ENCODE measurements at places on chromosomes 7 and 10.

DNA sequence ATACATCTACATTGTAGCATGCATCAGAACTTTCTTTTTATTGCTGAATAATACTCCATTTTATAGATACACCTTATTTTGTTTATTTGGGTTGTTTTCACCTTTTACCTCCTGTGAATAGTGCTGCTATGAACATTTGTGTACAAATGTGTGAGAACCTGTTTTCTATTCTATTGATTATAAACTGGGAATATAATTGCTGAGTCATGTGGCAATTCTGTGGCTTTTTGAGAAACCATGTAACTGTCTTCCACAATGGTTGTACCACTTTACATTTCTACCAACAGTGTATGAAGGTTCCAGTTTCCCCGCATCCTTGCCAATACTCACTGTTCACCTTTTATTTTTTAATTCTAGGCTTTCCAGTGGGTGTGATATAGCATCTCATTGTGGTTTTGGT lies 138.6 kb upstream of the MBL2 start:
- DNase-seq, result no peak

GRCh38 chr10:132321726-132322125 lies 10.3 kb upstream of the LRRC27 start:
- no peak for DNase-seq

DNA sequence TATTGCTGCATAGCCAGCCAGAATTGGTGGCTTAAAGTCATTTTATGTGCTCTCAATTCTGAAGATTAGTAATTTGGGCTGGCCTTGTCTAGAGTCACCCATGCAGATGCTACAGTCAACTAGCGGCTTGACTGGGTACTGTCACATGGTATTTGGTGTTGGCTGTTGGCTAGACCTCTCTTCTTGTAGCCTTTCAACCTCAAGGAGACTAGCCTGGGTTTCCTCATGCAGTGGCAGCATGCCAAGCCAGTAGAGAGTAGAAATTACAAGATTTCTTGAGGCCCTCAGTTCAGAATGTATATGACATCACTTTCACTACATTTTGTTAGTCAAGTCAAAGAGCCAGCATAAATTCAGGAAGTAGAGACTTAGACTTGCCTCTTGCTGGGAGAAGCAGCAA lies 3.7 kb upstream of the ZNF800 start:
- no peak for DNase-seq

DNA sequence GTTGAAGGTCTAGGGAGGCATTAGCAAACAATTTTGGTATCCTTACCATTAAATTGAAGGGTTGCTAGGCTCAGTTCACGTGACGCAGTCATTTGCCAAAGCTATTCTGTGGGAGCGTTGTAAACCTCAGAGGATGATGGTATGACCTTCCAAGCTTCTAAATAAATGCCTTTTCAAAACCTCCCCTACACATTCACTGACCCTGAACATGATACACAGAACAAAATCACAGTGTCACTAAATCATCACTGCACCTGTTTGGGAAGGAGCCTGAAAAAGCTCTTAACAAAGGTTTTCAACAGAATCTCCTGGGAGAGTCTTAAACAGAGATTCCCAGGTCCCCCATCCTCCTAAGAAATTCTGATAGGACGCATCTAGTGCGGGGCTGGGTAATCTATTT lies 13.2 kb upstream of the CCDC172 start:
- DNase-seq, result no peak

- DNase-seq, result no peak
These were observed 153.8 kb downstream of the PRKG1 start for GRCh38 chr10:51227897-51228713.

DNA sequence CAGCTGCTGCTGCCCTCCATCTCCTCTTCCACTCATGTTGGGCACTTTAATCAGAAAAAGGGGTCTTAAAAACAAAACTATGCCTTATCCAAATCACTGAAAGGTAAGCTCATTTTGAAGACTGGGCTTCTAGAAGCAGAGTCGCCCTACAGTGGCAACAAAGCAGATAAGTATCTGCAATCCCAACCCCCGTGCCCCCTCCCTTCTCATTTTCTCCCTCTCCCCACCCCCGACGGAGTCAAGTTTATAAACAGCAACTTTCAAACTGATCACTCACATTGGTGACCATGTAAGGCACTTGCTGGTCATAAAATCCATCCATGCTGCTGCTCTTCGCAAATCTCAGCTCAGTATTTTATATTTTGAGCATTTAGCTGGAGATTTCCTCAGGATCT lies 738 bp downstream of the ETV1 start:
- DNase-seq, result no peak

- DNase-seq, result no peak
These were observed 23.8 kb upstream of the PIK3AP1 start for GRCh38 chr10:96743988-96744585.

GRCh38 chr10:76282061-76283025 lies 850.9 kb downstream of the LRMDA start:
- DNase-seq, result no peak

DNA sequence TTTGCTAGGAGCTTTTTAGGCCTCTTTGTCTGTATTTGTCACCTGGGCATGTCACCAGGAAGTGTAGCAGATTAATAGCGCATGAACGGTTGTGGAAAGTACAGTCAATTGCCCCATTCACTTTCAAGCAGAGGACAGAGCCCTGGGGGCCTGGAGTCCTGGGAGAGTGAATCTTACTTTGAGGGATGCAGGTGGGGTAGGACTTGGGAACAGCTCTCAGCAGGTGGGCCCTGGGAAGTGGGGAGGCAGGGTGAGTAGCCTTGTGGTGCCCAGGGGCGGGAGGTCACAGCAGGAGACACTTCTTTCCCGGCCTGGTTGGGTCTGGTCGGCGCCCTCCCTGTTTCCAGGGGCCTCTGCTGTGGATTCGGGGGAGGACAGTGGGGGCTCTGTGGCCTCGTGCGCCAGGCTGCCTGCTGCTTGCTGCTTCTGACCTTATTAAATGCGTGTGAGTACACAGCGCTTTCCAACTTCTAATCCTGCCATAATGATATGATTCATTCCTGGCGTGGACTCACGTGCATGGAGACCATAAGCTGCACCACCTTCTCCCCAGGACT lies 51.6 kb upstream of the AQP1 start:
- DNase-seq, result no peak

DNA sequence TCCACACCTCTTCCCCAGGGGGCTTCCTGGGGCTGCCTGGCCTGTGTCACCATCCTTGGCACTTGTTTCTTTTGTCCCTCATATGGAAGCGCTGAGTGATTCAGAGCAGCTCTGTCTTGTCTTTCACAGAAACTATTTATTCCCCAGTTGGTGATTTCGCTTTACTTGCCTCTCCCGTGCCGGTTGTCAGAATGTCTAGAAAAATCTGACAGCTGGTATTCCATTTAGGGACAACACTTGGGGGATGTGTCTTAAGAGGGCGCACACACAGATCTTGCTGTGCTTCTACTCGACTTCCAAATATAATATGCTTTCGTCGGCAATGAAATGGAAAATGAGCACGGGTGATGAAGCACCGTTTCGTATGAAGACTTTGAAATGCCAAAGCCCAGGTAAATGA lies 611.8 kb downstream of the CALN1 start:
- DNase-seq, result no peak

GRCh38 chr7:138885383-138886147 lies 87.6 kb upstream of the ATP6V0A4 start:
- no peak for DNase-seq

- no peak for DNase-seq
These were observed 56.0 kb upstream of the CTTNBP2 start for GRCh38 chr7:117929237-117929636.

GRCh38 chr10:51564896-51565510 lies 134.4 kb downstream of the CSTF2T start:
- DNase-seq, result no peak

- no peak for DNase-seq
These were observed 17.7 kb downstream of the CACNB2 start for GRCh38 chr10:18157881-18158280.

DNA sequence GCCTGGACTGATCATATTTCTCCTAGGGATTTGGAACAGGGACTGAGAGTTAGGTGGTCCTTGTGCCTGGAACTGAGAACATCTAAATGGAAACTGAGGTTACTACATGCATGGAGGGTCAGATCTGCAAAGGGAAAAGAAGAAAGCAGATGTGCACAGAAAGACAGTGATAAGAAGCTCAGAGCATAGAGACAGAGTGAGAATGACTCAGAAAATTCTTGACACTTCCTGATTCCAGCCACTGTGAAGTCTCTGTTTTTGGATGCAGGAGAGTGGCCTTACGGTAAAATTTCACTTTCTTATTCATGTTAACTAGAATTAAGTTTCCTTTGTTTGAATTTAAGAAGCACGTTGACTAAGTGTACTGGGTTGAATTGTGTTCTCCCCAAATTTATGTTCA lies 241.7 kb downstream of the TMEM26 start:
- no peak for DNase-seq

GRCh38 chr10:25694206-25694933 lies 239.7 kb upstream of the MYO3A start:
- no peak for DNase-seq

DNA sequence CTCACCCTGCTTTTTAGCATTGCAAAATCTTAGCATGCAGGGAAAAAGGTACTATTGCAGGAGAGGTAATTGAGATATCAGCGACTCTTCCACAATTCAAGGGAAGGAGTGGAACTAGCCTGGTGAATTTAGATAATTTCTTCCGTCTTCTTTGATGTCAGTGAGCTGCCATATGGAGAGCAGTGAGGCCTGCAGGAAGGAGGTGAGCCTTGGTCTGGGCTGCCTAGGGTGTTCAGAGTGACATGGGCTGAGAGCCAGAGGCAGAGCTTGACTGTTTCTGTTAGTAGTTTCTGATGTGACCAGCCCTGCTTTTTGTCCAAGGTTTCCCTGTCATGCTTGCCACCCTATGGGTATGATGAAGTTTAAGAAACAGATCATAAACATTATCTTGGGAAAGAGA lies 28.6 kb downstream of the KAT6B start:
- DNase-seq, result no peak

DNA sequence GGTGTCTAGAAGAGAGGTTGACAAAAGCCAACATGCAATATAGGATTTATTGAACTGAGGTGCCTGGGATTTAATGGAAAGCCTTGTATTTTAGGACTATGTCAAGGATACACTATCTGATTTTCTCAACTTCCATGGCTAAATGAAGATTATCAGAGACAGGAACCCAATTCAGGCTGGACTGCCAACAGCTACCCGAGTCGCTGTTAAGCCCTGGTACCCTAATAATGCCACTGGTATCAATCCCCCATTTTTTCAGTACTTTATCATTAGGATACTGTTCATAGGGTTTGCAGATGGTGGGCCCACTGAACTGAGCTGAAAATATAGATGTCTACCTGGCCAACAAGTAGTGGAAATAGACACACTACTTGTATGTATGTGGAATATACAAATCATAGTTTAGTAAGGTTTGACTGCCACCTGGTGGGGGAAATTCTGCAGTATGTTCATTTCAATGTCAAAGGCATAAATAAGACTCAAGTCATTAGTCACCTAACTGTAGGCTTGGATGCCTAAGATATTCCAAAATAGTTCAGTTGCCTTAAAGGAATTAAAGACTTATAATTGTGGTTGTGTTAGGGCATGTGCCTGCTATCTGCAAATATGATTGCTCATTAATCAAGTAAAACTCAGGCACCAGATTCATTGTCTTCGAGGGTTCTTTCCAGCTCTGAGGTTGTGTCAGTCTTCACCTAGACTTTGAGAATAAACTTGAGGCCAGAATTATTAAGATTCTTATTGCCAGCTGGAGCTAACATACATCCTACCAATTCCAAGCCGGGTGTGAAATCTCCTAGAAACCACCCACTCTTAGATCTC lies 34.1 kb upstream of the NOBOX start:
- DNase-seq, result no peak

- DNase-seq, result no peak
These were observed 17.6 kb downstream of the LIMK1 start for GRCh38 chr7:74101061-74101681.

All from activated T-helper 2 cell treated with anti-CD3 and anti-CD28 coated beads, Interferon-gamma antibody, Interleukin-2, Interleukin-4, amounts not matched to agents 10 μg/mL and 5 μg/mL and 100 μg/mL, durations not matched to agents 14 hours and 24 hours and 36 hours (primary cell).